Fibroblast of skin of left biceps (primary cell): ENCODE measurements at places on chromosomes 7 and 10.

DNA sequence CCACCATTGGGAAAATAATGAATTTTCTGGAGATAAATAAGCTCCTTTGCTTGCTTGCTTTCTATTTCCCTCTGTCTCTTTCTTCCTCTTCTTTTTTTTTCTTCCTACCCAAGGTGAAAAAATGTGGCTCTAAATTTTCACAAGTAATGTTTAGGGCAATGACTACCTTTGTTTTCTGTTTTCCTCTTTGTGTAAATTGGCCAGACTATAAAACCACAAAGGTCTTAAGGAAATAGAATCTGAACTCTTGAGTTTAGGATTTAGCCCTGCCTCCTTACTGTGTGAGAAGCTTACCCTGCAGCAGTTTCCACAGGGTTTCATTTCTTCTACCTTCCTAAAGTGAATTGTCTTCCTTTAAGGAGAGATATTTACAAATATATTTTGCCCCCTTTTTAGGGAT, 330.4 kb downstream of the ARL4A start:
- no peak for DNase-seq

DNA sequence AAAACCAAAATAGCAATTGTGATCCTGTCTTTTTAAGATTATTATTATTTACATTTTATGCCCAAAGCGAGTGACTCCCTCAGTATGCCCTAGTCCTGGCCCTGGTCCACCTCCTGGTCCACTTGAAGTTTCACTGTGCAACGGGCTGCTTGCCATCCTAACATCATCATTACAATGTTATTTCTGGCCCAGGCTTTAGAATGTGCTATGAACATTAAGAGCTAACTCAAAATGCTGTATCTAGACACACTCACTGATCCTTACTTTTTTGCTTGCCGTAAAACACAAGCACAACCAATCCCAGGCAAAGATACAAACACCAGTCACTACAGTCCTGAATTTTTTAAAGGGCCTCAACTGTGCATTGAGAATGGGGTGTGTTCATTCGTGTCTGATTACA, 38.4 kb downstream of the RHOBTB1 start:
- no peak for DNase-seq

DNA sequence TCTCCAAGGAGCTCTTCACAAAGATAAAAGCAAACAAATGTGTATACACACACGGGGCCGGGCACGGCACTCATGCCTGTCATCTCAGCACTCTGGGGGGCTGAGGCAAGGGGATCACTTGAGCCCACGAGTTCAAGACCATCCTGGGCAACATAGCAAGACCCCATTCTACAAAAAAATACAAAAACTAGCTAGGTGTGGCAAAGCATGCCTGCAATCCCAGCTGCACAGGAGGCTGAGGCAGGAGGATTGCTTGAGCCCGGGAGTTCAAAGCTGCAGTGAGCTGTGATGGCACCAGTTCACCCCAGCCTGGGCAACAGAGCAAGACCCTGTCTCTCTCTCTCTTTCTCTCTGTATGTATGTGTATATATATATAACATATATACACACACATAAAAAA, 22.3 kb downstream of the TTYH3 start:
- no peak for DNase-seq

GRCh38 chr7:148192491-148192890, 398.1 kb upstream of the C7orf33 start:
- DNase-seq: no peak

DNA sequence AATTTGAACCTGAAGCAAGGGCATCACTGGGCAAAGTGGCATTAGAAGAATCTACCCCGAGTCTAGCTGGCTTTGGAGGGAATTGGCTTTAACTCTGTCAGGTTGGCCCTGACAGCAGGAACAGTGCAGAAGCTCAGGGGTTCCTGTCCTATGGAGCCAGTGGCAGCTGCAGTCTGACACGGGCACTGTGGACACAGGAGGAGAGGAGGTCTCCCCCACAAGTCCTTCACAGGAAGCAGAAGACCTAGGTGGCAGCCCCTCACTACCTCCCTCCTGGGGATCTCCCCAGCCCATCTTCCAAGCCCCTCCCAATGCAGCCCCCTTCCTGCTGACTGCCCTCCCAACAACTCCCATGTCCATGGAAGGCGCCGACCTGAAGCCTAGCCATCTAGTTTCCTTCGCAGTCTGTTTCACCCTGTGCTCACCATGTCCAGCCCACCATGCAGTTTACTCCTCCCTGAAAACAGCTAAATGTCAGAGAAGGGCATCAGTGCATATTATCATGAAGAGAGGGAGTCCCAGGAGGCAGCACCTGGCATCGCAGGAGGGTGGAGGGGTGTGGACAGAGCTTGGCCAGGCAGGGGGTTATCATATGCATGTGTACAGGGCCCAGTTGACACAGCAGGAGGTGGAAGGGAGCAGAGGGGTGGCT, 17.9 kb upstream of the GDF10 start:
- DNase-seq: no peak

GRCh38 chr7:5143935-5144903, 45.8 kb upstream of the WIPI2 start:
- no peak for DNase-seq

DNA sequence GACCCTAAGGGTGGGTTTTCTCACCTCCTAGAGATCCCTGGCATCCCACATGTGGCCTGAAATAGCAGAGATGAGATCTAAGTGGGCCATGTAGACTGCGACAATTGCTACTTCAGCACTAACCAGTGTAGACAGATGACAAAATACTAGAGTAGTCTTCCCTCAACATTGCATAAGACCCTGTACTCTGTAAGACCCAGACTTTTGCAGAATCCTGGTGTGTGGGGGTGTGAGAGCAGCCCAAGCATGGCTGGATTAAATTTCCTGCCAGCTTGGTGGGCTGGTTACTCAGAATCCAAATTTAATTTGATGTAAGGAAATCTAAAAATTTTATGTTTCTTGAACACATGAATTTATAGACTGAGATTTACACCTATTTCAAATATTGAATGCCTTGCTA, 88.3 kb downstream of the ZNF365 start:
- DNase-seq: no peak

- DNase-seq: no peak
Observed at GRCh38 chr7:50799873-50800272, 17.2 kb upstream of the GRB10 start.

DNA sequence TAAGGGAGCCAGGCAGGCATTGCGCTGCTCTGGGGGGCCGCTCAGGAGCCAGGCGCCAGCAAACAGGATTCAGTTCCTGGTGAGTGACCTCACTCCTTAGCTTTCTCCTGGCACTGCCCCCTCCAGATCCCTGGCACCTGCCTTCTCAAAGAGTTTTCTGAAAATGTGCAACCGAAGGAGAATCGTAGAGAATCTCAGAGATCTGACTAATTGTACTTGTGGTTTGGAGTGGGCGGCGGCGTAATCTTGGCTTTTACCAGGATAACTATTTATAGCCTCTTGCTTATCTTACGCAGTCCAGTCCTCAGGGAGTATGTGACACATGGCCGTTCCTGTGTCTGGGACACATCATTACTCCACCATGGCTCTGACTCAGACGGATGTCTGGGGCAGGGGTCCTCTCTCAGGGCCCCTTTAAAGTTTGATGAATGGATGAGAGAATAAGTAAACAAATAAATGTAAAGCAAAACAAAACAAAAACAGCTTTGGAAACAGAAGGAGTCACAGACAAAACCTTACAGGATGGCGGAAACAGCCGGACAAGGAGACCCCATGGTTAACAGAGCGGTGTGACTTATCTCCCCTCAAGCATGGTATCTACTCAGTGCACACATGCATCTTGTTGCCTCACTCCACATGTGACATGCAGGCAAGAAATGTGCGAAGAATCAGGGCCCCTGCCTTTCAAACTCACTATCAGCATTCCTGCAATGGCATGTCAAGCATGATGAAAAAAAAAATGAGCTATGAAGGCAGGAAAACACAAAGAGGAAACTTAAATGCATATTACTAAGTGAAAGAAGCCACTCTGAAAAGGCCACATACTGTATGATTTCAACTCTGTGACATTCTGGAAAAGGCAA, 99.7 kb downstream of the TNS3 start:
- DNase-seq: peak; percentile 74

DNA sequence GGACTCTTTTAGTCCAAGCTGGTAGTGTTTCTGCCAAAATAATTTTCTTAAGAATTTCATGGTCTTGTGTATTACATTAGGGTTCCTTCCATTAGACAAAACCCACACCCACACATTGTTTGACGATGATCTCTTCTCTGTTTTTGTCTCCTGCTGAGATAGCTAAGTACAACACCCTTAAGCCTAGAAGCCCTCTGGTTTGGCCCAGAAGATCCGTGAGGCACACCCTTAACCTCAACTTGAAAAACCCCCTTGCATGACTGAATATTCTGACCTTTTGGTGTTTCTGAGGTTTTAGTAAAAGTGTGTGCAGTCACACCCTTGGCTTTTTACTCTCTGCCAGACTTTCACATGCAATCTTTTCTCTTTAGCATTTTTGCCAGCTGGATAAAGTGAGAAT, 29.3 kb upstream of the ERCC6 start:
- no peak for DNase-seq

GRCh38 chr7:92717993-92718716, 118.2 kb downstream of the CDK6 start:
- no peak for DNase-seq

- no peak for DNase-seq
Observed at GRCh38 chr7:30912986-30913811, 1.5 kb downstream of the AQP1 start.

DNA sequence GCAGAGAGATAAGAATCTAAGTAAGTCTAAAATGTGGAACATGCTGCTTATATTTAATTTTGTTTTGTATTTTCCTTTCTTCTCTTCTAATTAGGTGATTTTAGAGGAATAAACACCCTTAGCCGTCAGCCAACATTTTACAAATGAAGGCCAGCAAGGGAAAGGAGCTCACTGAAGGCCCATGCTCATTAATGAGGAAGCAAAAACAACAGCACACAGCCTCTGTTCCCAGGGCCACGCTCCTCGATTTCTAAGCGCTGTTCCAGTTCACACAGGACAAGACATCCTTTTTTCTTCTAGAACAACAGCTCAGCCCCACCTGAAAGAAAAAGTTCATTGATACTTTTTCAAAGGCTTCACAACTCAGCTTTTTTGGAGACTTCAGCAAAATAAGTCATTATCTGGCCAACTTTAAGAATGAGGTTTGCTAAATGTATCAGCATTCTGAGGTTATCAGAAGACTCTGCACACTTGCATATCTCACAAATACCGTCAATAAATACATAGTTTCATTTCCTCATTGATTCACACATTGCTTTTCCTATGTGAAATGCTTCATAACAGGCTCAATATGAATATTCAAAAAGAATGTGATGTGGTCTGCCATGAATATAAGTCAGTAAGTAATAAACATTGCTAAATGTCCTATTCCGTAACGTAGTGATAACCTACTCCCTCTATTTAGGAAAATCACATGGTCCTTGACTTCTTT, 34.8 kb upstream of the SFMBT2 start:
- no peak for DNase-seq

GRCh38 chr7:92750447-92750839, 85.9 kb downstream of the CDK6 start:
- no peak for DNase-seq

GRCh38 chr10:78416031-78417011, 382.7 kb downstream of the RPS24 start:
- DNase-seq: peak; percentile 16

DNA sequence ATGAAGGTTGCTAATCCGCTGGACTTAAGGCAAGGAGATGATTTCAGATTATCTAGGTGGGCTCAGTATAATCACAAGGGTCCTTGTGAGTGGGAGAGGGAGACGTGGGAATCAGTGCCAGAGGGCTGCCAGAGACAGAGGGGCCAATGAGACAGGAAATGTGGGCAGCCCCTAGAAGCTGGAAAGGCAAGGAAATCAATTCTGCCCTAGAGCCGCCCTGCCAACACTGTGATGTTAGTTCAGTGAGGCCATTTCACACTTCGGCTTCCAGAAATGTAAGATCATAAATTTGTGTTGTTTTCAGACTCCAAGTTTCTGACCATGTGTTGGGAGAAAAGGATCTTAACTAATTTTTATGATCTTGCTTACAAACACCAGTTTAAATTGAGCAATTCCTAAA, 3.6 kb upstream of the GPNMB start:
- DNase-seq: no peak

DNA sequence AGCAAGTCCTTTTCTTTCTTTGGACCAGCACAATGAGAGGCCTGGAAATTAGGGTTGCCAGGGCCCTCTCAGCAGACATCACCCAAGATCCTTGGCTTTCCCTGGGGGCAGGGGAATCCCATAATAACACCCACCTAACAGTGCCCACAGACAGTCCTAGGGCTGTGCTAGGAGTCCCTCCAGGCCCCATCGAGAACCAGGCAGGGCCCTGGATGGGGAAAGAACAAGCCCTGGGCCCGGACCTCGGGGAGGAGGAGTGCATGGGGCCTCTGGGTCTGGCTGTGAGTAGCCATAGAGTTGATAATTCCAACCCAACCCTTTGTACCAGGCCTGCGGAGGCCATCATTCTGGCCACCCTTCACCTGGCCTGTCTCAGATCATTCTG, 201.2 kb upstream of the ZMIZ1 start:
- DNase-seq: no peak

GRCh38 chr7:131525820-131526219, 30.6 kb downstream of the PODXL start:
- no peak for DNase-seq

GRCh38 chr7:107708956-107709355, 35.0 kb upstream of the CBLL1 start:
- DNase-seq: no peak

- no peak for DNase-seq
Observed at GRCh38 chr10:85280014-85280413, 951.6 kb downstream of the CCSER2 start.

GRCh38 chr7:13165854-13166253, 478.4 kb downstream of the ARL4A start:
- no peak for DNase-seq

DNA sequence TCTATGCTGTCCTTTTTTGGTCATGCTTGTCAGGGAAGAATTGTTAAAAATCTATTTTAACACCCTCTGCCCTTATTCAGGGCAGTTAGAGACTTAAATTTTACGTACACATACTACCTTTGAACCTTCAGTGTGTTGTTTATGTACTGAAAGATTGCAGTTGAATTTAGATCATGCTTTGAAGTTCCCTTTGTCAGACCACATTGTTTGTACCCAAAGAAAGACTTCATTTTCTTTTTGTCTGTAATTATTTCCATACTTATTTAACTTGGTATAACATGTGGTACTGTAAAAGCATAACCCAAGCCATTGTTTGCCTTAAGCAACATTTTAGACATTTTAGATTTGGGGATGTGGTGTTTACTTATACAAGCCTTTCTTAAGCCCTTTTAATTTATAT, 96.1 kb downstream of the MMRN2 start:
- DNase-seq: no peak

- no peak for DNase-seq
Observed at GRCh38 chr7:151483711-151483983, 36.0 kb downstream of the RHEB start.

DNA sequence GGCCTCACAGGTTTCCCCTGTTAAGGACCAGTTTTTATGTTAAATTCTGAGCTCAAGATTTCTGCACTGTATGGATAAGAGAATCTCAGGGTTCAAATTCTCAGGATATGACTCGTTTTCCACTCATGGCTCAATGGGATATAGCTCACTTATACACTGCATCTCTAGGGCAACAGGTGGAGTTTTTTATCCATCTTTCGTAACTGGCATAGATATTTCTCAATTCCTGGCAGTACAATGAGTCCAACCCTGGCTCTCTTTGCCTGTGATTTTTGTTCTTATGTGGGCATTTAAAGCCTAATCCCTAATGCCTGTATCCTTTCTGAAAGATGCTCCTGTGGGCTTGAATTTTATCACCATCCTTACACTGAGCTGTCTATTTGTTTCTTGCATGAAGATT, 7.6 kb downstream of the CCDC172 start:
- DNase-seq: no peak
